AG04449 (cell line): ENCODE measurements at places on chromosomes 7 and 10.

DNA sequence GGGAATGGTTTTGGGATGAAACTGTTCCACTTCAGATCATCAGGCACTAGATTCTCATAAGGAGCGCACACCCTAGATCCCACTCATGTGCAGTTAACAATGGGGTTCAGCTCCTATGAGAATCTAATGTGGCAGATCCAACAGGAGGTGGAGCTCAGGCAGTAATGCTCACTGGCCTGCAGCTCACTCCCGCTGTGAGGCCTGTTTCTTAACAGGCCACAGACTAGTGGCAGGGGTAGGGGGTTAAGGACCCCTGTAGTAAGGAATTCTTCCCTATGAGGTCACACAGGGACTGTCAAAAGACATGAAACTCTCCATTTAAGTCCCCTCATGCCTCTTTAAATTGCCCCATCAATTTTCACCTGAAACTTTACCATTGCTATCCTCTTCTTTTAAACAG is 8.0 kb downstream of the HGF start:
- DNase-seq = no peak

DNA sequence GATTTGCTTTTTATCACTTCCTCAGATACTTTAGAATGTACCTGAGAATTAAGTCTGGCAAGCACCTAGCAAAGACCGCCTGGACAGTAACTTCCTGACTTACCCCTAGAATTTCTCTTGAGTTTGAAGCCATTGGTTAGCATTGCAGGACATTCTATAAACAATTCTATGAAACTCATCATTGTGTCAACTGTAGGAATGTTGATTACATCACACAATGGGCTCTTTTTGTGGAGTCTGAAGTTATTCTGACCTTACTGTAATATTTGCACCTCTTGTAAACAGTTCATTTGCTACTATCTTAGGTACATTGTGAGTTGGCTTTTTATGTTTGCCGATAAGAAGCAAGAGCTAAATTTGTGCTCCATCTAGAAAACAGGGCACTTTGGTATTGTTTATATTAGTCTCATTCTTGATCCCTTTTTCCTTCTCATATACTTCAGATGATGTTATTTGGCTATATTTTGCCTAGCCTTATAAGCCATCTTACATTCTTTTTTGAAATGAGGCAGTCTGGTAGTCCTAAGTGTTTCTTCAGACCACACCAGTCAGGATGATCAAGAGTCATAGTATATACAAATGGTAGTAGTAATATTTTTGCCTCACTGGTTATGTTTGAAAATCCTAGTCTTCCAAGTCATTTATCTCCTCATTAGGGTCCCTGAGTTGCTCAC is 52.4 kb downstream of the CASD1 start:
- no peak for DNase-seq

DNA sequence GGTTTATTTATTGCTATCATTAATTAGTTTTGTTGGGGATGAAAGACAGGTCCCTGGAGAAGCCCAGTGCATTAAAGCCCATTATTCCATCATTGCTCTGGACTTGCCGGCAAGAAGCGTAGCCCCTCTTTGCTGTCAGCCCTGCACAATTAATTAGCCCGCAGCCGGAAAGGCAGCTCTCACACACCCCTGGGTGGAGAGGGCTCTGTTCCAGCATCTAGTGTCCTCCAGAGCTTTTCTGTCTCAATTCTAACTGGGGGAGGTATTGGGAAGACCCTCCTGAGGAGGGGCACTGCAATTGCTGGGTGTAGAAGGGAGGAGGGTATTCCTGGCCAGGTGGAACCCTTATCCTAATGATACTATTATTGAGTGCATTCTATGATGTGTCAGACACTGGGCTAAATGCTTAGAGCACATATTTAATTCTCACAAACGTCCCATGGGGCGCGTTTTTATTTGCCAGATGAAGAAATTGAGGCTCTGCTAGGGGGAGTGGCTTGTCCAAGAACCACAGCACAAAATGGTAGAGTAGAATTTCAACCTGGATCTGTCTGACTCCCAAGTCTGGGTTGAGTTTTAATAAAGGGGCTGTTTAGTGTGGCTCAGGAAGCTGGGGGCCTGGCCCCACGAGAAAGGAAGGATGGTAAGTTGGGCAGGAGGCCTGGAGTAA is 148.1 kb upstream of the PCBD1 start:
- DNase-seq = no peak

DNA sequence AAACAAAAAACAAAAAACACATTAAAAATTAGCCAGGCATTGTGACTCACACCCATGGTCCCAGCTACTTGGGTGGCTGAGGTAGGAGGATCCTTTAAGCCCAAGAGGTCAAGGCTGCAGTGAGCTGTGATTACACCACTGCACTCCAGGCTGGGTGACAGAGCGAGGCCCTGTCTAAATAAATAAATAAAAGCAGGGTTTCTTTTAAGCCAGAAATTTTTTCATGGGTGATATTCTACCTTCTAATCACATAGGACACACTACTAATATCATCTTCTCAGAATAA is 14.2 kb upstream of the SVIL start:
- no peak for DNase-seq

DNA sequence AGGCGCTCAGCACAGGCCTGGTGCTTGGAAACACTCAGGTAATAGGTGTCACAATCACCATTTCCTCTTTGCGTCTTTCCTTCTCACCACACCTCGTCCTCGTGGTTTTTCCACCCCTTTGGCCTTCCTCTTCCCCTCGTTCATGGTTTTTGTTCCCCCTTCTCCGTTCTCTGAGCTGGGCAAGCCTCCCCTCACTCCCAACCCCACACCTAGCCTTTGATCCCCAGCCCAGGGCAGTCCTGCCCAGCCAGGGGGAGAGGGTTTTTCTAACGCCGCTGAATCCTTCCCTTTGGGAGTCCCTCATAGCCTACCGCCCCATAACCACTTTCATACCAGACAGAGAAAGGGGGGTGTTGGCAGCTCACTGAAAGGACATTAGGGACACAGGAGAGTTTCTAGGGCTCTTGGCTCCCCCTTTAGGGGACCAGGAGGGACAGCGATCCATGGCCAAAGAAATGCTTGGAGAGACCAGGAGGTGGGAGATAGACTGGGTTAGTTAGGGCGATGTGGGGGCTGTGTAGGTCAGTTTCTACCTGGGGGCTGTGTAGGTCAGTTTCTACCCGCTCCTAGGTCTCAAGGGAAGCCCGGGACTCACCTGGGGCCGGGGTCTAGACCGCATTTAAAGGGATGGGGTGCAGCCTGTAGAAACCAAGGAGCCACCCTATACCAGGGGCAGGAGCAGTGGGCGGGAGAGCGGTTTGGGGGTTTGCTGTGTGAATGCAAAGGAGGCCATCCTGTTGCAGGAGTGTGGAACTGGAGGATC is 1.4 kb downstream of the EPHB4 start:
- DNase-seq = no peak

DNA sequence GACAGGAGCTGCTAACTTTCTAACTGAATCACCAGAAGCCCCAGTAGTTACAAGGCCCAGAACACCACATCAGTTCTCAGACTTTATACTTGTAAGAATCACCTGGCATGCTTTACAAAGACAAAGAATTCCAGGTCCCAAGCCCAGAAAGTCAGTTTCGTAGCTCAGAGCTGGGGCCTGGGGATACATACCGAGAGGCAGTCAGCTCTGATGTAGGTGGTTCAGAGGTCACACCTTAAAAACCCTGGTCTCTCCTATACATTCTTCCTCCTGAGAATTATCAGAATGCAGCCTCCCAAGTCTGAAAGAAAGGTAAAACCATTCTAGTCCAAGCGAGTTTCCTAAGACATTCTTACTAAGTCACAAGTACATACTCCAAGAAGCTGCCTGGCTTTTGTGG is 2.3 kb downstream of the GRB10 start:
- DNase-seq = no peak

DNA sequence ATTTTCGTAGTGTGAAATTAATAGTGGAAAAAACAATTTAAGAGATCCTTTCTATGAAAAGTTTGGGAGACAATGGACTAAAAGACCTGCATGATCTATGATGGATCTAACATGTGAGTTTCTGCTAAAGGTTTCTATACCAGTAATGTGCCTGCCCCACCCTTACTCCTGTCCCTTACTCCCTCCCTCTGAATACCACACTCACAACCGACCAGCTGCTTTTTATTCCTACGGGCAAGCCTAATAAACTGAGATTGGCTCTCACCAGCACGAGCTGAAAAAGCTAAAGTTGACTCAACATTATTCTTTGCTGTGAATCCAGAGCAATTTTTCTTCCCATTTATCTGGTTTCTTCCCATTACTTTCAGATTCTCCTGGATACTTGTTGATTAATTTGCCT is 17.8 kb upstream of the REEP3 start:
- no peak for DNase-seq

- no peak for DNase-seq
Measured at GRCh38 chr7:140455743-140456142, 23.6 kb downstream of the MKRN1 start.

DNA sequence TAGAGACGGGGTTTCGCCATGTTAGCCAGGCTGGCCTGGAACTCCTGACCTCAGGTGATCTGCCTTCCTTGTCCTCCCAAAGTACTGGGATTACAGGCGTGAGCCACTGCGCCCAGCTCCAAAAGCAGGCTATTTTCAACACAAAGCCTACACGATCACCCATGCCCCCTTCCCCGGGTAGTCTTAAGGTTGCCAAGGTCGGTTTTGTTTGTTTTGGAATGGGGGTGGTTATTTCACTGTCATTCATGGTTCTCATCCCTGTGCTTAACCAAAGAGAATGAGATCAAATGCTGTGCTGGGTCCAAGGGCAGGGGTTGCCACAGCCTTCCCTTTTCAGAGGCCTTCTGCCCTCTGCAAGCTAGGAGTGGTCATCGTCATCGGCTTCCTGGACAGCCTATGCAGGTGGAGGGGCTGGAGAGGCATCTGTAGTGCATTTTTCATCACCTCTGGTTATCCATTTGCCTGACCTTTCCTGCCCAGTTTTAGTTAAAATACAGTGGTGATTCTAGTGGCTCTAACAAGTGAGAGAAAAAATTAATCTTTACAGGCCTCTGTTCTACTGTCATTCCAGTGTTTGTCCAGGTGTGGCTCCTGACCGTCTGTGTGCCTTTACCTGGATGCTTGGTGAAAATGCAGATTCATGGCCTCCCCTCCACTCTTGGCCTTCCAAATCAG is 11.4 kb downstream of the BLVRA start:
- DNase-seq = no peak
